ENCODE measurements at places on chromosomes 6 and 20. TPM values are rescaled to one million over a fixed set of nuclear protein-coding genes. Genes with fewer than 3 reads are reported as not detected.

ECI2 gene
- polyA plus RNA-seq, result 255 TPM

NEU1 gene
- polyA plus RNA-seq, result 94.7 TPM

IL17A gene
- not detected for polyA plus RNA-seq

GSTA1 gene
- polyA plus RNA-seq, result 118 TPM

PSORS1C2 gene
- polyA plus RNA-seq, result not detected

GLP1R gene
- polyA plus RNA-seq, result not detected

CPXM1 gene
- 19.7 TPM for polyA plus RNA-seq

FAM8A1 gene
- polyA plus RNA-seq, result 9.4 TPM

MYH7B gene
- 9.6 TPM for polyA plus RNA-seq

MCM8 gene
- polyA plus RNA-seq, result 2.6 TPM

SMLR1 gene
- polyA plus RNA-seq, result not detected

E2F1 gene
- 4.6 TPM for polyA plus RNA-seq

JPH2 gene
- polyA plus RNA-seq, result 2.8 TPM

RAD21L1 gene
- not detected for polyA plus RNA-seq

Data from adrenal gland (tissue), 19 donors.